GM23248 (cell line): ENCODE measurements at places on chromosomes 3 and 15.

GRCh38 chr3:63050548-63051177 is 175.4 kb upstream of the CADPS start:
- DNase-seq, result peak; percentile 67

GRCh38 chr15:43893956-43894355 is 67.2 kb downstream of the WDR76 start:
- DNase-seq, result no peak

DNA sequence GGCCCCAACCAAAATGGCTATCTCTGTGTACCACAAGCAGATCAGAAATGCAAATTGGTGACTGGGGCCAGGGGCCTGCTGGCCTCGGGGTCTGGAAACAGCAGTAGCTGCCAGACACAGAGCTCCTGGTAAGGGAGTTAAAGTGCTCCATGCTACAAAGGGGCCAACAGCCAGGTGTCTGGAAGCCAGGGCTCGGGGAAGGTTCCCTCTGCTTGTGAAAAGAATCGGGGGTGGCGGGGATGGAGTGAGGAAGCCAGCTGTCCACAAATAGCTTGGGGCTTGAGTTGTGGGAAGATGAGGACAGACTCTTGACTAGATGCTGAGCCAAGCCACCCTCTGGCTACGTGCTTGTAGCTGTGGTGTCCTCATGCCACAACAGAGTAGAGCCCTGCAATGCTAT is 39.3 kb downstream of the CHRD start:
- DNase-seq, result no peak

DNA sequence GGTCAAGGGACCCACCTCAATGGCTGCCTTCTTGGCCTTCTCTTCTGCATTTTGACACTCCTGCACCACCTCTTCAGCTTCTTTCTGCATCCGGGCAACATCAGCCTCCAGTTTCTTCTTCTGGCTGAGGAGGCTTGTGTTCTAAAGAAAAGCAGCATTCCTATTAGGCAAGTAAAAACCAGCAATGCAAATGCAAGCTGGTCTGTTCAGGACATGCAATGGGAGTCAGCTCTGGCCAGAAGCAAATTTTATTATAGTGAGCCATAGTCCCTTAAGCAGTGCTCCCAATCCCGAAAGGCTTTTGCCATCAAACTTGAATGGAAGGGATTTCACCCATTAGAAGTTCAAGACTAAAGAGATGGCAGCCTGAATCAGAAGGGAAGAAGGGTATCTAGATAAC is 97.7 kb downstream of the HHLA2 start:
- DNase-seq, result peak; percentile 6

- no peak for DNase-seq
These were observed 34.2 kb downstream of the ZNF654 start for GRCh38 chr3:88093266-88093665.

- DNase-seq, result no peak
These were observed 12.3 kb downstream of the CFAP91 start for GRCh38 chr3:119715105-119715504.

GRCh38 chr3:122930063-122930997 is 97.2 kb downstream of the SEMA5B start:
- DNase-seq, result no peak

GRCh38 chr3:71724584-71725270 is 475 bp downstream of the EIF4E3 start:
- DNase-seq, result peak; percentile 60

- no peak for DNase-seq
These were observed 22.7 kb upstream of the TMEM41A start for GRCh38 chr3:185521349-185522138.

GRCh38 chr3:31948280-31948679 is 32.8 kb downstream of the OSBPL10 start:
- DNase-seq, result no peak

DNA sequence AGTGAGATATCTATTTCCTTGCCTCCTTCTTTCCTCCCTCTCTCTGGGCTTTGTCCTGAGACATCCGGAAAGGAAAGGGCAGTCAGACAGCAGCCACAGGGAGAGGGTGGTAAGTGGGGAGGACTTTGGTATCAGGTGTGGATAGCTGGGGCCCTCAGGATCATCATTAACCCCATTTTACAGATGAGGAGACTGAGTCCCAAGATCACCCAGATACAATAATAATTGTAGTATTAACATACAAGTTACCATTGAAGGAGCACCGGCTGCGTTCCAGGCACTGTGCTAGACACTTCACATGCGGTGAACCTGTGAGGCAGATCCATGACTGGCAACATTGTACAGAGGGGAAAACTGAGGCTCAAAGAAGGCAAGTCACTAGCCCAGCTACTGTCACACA is 15.2 kb upstream of the LINGO1 start:
- DNase-seq, result no peak

DNA sequence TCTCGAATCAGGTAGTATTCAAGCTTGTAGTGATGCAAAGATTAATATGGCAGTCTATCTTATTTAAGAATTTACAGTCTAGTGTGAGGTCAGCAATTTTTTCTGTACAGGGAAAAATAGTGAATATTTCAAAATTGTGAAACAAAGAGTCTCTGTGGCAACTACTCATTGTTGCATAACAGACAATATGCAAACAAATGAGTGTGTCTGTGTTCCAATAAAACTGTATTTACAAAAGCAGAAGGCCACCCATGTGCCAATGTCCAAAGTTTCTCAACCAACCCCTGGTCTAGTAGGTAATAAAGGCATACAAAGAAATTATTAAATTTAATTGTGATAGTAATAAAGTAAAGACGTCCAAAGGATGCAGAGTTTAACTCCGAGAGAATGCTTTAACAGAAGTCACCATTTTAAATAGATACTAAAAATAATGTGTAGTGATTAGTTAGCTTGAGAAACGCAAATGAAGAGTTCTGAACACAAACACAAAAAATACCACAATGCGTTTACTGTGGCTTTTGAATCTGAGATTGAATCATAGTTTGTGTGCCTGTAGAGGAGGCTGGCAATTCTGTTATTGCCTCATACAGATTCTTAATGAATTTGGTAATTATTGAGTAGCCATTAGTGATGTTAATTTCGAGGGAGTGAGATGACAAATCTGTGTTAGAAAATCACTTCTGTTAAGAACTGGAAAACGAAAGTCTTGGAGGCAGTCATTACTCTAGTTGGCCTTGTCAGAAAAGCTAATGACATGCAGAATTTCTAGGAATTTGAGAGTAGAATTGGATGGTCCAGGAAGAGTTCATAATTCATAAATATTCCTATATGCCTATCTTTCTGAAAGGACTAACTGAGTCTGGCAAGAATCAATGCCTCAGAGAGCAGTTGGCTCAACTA is 48.7 kb downstream of the CADM2 start:
- DNase-seq, result no peak

GRCh38 chr3:152737021-152737908 is 97.7 kb upstream of the P2RY1 start:
- peak; percentile 91 for DNase-seq

GRCh38 chr15:41116116-41116961 is at the start of gene INO80:
Gene INO80, minus strand, starts transcription at chr15:41116280. Its CDS starts 19,970 bp downstream, at chr15:41096310.
- peak; percentile 98 for DNase-seq

DNA sequence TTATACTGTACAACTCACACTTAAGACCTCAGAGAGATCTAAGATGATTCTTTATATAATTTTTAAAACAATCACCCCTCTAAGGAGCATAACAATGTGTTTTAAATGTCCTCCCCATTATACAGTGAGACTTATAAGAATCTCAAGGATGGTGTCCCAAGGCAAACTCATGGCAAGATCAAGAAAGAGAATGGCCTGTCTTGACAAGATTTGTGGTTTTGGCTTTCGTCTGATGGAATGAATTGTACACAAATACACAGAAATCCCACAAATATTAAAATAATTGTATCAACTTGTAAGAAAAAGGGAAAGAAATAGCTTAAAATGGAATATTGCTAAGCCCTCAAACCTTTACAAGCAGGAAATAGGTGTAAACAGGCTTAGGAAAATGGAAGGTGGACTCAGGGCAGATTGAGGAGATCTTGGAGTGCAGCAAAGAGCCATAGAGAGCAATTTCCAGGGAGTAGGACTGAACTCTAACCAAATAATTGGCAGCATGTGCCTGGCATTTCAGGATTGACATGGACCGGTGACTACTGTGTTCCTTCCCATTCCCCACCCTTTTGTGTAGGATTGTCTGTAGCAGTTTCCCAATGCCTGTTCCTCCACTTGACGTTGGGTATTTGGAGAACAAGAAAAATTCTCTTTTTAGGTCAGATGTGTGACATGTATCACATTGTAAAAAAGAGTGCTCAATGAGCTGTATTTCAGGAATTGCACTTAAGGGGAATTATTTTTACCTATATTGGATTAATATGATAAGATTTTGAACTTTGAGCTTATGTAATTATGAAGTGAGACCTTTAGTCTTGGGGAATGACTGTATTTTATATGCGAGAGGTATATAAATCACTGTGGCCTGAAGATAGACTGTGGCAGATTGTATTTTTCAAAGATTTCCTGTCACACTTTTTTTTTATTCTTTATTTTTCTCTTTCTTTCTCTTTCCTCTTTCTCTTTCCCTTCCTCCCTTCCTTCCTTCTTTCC is 317.8 kb upstream of the SLITRK3 start:
- DNase-seq, result no peak

- DNase-seq, result no peak
These were observed 26.0 kb upstream of the SEC62 start for GRCh38 chr3:169940470-169941181.

DNA sequence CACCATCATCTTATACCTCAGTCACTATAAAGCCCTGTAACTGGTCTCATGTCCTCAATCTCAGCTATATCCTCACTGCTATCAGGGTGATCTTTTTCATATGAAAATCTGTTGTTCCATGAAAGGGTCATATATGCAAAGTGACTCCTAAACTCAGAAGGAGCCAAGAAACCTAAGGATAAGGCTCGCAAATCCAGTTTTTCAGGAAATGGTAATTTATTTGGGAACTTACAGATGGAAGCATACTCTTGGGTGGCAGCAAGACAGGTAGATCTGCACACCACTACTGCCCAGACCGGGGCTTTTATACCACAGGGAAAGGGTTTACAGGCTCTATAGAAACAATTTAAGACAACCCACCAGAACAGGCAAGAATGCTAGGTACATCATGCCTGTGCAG is 272.3 kb downstream of the UBE2E2 start:
- DNase-seq, result no peak

DNA sequence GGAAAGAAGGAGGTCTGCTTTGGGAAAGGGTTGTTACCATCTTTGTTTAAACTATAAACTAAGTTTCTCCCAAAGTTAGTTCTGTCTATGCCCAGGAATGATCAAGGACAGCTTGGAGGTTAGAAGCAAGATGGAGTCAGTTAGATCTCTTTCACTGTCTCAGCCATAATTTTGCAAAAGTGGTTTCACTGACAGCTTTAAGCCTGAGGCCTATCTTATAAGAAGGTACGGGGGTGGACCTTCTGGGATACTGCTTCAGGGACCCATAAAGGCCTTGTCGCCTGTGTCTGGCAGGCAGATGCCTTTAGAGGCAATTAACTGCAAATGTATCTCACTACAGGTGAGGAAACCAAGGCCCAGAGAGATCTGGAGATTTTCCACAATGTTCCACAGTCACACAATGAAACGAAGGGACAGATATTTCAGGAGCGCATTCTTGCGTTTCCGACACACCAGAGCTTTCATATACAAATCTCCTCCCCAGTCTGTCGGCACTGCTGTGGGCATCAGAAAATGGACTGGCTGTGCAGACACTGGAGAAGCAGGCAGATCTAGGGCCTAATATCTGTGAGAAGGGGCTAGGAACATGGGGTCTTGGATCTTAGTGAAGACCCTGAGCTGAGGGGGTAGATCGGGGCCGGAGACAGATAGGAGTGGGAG is 169.5 kb upstream of the SMAD3 start:
- no peak for DNase-seq

- no peak for DNase-seq
These were observed 13.2 kb upstream of the CLRN1 start for GRCh38 chr3:150985711-150986110.

- DNase-seq, result no peak
These were observed 67.4 kb upstream of the TAMM41 start for GRCh38 chr3:11914041-11914440.

DNA sequence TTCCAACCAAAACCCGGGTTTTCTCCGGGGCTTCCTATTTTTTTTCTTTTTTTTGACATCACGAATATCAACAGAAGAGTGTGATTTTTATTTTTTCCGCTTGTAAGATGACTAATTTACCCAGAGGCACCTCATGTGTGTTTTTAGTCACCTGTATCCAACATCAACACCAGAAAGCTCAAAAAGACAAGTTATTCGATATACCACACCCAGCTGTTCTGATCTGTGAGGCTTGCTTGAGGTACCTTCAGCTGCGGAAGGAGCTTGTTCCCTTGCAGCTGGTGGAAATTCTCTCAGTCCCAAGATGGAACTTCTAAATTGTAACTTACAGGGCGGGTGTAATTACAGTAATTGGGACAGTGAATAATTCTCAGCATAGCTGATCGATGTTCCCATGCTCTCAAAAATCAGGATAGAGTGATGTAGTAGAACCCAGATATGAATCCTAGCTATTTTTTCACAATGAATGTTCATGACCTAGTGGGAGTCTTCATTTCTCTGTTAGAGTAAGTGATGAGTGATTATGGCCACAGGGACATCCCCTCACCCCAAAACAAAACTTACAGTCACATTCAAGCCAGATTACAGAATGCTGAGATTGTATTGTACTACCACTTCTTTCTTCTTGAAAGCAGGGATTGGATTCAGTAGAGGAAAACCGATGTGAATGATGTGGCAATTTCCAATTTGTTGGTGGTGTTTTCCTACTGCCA is 232.1 kb downstream of the AGBL1 start:
- no peak for DNase-seq

DNA sequence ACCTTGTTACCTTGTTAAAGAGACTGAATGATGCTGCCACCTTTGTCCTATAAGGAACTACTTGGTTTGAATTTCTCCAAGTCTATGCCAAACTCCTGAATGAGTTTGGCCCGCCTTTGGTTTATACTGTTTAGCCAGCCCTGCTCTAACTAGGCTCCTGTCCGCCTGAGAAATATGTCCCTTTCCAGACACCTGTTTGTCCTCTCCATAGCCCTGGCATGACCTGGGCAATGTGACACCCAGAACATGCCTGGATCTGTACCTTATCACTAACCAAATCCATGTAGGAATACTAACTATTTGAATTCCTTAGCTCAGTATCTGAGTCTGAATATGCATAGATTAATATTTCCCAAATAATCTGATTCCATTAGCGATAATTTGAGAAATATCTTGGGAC is 24.4 kb upstream of the TMC3 start:
- no peak for DNase-seq
